Heart right ventricle (tissue), 16 donors: ENCODE measurements at places on chromosomes 13 and 19. TPM values are rescaled to one million over a fixed set of nuclear protein-coding genes. Genes with fewer than 3 reads are reported as not detected.

- DNase-seq = no peak
Observed at GRCh38 chr13:34340534-34340933, 522.6 kb downstream of the RFC3 start.

- DNase-seq = peak; percentile 58
Observed at GRCh38 chr19:47707135-47707925, 5.9 kb upstream of the EHD2 start.

CYSLTR2 gene
- total RNA-seq = 6.2 TPM

DNA sequence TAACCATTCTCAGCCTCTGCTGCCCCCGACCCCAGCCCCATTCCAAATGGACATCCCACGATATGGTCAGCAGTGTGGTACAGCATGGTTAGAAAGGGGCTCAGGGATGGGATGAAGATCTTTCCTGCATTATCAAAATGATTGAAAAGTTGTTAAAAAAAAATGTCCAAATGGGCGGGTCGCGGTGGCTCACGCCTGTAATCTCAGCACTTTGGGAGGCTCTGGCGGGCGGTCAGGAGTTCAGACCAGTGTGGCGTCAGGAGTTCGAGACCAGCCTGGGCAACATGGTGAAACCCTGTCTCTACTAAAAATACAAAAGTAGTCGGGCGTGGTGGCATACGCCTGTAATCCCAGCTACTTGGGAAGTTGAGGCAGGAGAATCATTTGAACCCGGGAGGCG lies 54.3 kb upstream of the ZNF254 start:
- DNase-seq = no peak

- DNase-seq = no peak
Observed at GRCh38 chr13:50389726-50390125, 374.5 kb downstream of the KCNRG start.

PGLYRP1 gene
- not detected for total RNA-seq

- DNase-seq = no peak
Observed at GRCh38 chr19:31578326-31578725, 229.1 kb upstream of the TSHZ3 start.

PPP1R37 gene
- total RNA-seq = 14.6 TPM

DNA sequence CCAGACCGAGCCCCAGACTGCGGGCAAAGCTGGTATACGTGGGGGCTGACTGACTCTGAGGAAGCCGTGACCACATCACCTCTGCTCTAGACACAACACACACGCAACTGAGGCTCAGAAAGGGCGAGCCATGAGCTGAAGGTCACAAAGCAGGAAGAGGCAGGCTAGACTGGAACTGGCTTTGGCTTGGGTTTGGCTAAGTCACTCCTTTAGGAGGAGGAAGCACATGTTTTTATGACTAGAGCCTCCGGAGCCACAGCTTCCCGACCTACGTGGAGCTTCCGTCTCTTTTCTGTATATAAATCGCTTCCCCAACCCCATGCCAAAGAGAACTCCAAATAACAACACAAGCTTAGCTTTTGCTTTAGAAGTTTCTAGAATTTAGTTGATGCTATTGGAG lies 48.0 kb downstream of the RFX2 start:
- DNase-seq = peak; percentile 75

GRCh38 chr13:91368676-91369440 lies 21.4 kb downstream of the MIR17HG start:
- no peak for DNase-seq

DNA sequence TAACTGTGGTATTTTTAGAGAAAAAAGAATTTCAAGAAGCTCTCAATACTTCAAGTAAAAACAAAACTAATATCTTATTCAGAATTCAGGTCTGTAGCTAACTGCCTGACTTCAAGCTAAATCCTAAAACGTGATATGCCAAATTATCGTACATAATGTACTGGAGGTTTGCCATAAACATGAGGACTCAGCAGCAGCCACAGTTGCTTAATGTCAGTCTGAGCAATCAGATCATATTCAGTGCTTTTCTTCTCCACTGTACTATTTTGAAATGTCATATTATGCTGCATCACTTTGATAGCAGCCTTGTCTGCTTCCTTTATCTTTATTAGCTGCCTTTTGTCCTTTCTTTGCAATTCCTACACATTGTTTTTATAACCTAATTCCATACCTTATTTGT lies 265.1 kb upstream of the EDNRB start:
- DNase-seq = no peak

GRCh38 chr13:61777899-61778298 lies 362.2 kb upstream of the PCDH20 start:
- DNase-seq = no peak

CGB7 gene
- total RNA-seq = not detected

- no peak for DNase-seq
Observed at GRCh38 chr13:33152389-33152788, 133.2 kb downstream of the STARD13 start.

DNA sequence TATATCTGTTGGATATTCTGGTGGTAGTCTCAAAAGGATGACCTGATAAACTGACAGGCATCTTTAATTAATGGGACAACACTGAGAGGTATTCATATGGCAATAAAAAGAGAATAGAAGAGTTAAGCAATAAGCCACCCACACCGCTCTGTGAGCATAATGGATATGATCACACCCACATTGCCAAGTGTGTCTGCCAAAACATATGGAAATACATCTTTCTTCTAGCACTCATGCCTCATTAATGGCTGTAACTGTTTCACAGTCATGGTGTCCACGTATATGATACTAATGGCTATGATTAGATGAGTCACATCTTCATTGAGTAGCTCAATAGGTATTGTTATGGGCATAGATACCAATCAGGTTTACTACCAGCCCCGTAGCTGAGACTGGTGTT lies 13.1 kb downstream of the IGFL3 start:
- DNase-seq = no peak

DNA sequence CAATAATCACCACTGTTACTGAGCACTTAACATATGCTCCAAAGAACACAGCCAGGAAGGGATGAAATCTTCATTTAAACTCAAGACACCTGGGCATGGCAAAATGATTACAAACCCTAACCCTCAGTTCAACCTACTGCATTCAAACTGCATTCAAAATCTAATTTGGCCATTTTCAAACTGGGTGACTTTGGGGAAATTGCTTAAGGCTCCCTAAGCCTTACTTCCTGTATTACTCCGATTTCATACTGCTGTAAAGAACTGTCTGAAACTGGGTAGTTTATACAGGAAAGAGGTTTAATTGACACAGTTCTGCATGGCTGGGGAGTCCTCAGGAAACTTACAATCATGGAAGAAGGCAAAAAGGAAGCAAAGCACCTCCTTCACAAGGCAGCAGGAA lies 50.4 kb downstream of the CBY2 start:
- no peak for DNase-seq

FGF22 gene
- 0.26 TPM for total RNA-seq

DNA sequence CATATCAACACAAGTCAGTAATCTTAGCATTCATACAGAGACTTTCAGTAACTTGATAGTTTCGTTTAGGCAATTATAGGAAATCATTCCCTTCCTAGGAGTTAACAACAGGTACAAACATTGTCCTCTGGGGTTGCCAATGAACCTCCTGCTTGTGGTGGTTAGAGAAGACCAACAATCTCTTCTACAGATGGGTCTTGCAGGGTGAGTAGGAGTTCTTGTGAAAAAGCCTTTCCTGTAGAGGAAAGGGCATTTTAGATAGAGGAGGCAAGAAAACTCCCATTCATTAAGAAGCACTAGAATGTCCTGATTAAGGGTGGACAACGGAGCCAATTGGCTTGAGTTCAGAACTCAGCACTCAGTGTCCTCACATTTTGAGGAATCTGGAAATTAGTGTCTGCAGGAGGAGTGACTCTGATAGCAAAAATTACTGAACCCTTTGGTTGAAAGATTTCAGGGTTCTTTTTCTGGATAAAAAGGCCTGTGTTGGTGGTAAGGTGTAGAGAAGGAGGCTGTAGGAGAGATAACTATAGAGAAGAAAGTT lies 4.2 kb downstream of the WDFY2 start:
- DNase-seq = no peak

HCN2 gene
- total RNA-seq = 2.1 TPM

POLR1G gene
- total RNA-seq = 6.1 TPM

GRCh38 chr13:24539500-24540165 lies 27.1 kb upstream of the PARP4 start:
- no peak for DNase-seq

DNA sequence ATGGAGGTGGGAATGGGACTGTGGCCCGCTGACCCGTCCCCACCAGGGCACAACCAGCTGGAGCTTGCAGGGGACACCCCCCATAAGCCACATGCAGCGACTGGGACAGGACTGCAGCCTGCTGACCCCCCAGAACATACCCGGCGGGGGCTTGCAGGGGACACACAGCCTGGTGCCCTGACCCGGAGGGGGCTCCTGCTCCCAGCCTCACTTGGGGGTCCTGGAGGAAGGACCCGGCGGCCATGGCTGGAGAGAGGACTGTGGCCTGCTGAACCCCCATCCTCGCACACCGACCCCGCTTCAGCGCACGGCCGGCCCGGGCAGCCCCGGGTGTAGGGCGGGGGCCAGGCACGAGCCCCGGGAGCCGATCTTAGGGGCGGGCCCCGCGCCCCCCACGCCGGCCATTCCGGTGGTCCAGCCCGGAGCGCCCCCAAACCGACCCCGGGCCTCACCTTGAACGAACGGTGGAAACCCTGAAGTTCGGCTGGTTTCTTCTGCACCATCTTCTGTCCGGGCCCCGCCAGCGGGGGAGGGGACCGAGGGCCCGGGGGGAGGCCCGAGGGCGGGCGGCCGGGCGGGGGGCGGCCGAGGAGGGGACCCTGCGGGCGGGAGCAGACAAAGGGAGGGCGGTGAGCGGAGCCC lies 574 bp downstream of the MKNK2 start:
- no peak for DNase-seq

DNA sequence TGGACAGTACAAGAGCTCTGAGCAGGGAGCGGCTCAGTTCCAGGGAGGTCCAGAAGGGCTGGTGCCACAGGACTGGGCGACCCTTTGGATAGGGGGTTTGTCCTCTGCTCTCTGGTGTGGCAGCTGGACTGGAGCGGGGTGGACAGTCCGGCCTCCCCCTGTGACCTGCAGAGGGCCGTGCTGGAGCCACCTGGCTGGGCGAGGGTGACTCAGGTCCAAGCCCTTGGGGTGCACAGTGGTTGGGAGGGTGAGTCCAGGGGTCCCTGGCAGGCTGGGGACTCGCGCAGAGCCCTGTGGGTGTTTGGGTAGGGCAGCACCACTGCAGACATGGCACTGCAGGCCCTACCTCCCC lies 7.2 kb downstream of the SSBP4 start:
- DNase-seq = no peak

- no peak for DNase-seq
Observed at GRCh38 chr13:28012896-28013295, 24.4 kb upstream of the URAD start.

DNA sequence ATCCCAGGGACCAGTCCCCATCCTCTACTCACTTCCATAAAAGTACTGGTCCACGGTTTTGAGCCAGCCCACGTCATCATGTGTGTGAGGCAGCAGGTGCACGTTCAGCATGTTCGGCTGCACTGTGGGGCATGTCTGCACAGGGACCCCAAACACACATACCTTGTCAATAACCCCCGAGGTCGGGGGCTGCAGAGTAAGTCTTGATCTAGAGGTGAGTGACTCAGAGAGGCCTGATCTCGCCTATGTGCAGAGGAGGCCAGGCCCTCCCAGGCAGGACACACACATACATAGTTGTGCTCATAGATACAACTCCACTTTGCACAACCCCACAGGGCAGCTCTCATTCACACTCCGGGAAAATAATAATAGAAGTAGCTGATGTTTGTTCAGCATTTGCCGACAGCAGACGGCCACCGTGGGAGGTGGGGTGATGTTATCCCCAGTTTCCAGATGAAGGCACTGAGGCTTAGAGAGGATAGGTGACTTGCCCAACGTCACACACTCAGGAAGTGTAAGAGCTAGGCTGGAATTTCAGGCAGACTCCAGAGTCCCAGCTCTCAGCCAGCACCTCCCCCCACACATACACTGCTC lies 774 bp downstream of the MAN2B1 start:
- no peak for DNase-seq
